ENCODE measurements at places on chromosomes 5 and 9.

- no peak for DNase-seq
Observed at GRCh38 chr9:96554801-96555566, 64.7 kb downstream of the CDC14B start.

DNA sequence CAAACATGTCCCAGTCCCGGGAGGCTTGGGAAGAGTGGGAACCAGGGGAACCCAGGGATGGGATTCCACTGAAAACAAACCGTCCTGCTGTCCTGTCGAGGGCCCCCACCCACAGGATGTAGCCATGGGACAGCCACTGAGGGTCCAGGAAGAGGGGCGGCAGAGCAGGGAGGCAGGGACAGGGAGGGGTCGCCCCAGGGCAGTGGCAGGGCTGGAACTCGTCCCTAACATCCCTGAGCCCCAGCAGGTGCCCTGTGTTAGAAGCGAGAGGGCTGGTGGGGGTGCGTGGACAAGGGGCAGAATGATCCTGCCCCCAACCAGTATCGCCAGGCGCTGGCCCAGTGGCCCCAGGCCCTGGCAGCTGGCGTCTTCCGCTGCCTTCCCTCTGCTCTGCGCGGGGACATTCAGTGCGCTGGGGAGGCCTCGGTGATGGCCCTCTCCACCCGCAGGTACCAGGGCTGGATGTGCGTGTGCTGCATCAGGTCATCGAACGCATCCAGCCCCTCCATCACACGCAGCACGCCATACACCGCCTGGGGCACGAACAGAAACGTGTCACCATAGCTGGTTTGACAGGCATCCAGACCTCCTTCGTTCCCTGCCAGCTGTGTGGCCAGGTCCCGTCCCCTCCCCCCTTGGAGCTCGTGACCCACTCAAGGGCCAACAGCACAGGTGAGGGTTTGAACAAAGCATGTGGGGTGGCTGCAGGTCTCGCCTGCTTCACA is 6.6 kb downstream of the PTGES2 start:
- no peak for DNase-seq

GRCh38 chr9:89669361-89669842 is 64.6 kb downstream of the GADD45G start:
- DNase-seq, result no peak

- no peak for DNase-seq
Observed at GRCh38 chr5:106408570-106408969, 1262.2 kb downstream of the EFNA5 start.

GRCh38 chr9:89633920-89634319 is 29.1 kb downstream of the GADD45G start:
- DNase-seq, result no peak

DNA sequence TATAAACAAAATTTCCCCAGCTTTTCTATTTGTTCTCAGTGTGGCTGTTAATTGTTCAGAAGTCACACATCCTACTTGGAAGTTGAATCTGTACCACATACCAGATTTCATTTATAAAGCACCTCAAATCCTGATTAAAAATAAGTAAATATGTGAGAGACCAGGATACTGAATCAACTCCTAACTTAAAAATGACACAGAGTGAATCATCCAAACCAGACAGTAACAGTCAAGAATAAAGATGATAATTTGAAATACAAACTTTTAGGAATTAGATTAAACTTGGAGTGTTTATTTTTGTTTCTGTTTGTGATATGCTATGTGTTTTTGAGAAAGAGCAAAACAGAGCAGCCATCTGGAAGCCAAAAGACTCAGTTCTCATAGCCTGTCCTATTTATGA is 633.2 kb upstream of the RORB start:
- no peak for DNase-seq

DNA sequence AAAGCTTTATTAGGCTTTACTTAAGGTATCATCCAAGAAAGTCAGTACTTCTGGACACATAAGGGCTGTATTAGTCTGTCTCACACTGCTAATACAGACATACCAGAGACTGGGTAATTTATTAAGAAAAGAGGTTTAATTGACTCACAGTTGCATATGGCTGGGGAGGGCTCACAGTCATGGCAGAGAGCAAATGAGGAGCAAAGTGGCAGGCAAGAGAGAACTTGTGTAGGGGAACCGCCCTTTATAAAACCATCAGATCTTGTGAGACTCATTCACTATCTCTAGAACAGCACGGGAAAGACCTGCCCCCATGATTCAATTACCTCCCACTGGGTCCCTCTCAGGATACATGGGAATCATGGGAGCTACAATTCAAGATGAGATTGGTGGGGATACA is 49.2 kb upstream of the SLC44A1 start:
- DNase-seq, result no peak

GRCh38 chr5:112921026-112921832 is 798 bp downstream of the REEP5 start:
- DNase-seq, result peak; percentile 28

DNA sequence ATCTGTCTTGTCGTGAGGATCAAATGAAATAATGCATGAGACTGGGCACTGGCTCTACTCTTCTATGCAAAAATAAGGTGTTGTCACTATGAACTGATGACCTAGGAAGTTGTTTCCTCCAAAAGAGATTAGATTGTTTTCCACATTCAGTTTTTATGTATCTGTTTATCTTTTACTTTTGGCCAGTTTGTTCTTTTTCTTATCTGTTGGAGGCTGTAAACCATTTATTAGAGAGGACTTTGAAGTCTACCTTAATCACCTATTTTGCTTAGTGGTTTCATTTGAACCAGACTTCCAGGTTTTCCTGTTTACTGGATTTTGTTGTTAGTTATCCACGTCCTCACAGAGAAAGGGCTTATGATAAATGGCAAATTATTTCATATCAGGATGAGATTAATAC is 21.5 kb upstream of the GDA start:
- no peak for DNase-seq

DNA sequence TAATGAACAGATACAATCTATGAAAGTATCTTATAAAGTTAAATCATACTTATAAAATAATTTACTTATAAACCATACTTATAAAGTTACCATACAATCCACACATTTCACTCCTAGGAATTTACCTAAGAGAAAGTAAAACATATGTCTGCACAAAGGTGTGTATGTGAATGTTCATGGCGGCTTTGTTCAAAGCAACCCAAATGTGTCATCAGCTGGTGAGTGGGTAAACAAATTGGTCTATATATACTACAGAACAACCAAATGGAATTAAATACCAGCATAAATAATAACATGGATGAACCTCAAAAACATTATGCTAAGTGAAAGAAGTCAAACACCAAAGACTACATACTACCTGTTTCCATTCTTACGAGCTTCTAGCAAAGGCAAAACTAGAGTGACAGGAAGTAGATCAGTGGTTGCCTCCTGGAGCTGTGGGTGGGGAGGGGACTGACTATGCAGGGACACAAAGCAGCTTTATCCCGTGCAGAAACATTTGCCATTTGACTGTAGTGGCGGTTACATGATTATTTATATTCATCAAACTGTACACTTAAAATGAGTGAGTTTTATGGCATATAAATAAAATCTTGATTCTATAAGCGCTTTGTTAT is 10.6 kb downstream of the TRAF1 start:
- DNase-seq, result no peak

GRCh38 chr9:84718476-84718875 is 48.9 kb downstream of the NTRK2 start:
- no peak for DNase-seq

DNA sequence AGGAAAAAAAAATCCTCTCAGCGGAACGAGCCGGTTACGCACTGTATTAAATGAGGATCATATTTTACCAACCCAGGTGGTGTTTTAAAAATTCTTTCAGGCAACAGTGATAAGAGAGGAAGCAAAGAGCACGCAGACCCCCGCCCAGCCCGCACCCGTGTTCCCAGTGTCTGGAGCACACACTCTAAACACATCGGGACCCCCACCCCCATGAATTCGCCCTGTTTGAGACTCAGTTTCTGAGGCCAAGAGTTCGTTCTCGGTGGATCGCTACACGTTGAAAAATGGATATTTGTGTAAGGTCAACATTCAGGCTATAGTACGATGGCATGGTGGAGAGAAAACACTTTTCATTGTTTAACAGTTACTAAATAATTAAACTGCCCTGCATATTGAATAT is 196.3 kb downstream of the MEF2C start:
- no peak for DNase-seq

DNA sequence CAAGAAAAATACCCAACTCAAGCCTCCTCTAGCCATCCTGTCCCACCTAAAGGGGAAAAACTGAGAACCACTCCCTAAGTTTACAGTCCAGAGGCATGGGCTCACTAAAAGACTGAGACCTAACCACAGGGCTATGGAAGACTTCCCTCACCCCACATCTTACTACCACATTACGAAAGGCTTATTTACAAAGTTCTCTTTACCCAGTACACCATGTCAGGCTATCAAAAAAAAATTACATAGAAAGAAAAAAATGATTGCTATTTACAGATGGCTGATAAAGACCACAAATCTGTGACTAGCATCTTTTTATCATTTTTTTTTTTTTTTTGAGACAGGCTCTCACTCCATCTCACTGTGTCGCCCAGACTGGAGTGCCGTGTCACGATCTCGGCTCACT is 69.7 kb upstream of the TNPO1 start:
- DNase-seq, result no peak

- no peak for DNase-seq
Observed at GRCh38 chr5:32170303-32171151, 3.6 kb downstream of the GOLPH3 start.

- no peak for DNase-seq
Observed at GRCh38 chr5:120382833-120383232, 81.3 kb upstream of the PRR16 start.

- DNase-seq, result no peak
Observed at GRCh38 chr5:131209175-131209505, 38.4 kb downstream of the LYRM7 start.

DNA sequence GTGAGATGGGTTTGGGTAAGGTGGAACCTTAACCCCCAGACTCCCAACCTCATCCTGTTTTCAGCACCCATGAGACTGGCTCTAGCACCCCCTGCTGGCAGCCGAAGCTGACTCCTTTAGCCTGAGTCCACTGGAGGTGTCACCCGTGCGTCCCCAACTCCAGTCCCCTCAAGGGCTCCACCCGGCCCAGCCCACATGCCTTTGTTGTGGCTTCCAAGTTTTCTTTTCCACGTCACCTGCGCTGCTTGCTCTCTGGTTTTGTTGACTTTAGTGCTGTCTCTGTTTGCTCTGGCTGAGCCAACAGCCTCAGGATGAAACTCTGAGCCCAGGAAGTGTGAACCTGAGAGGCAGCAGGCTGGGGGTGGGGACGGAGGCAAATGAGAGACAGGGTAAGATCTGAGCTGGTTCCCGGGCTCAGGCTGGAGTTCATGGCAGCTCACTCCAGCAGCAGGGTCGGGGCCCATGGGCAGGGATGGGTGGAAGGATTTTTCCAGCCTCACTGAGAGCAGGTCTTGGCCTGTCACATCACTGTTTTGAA is 13.2 kb upstream of the AQP7 start:
- peak; percentile 98 for DNase-seq

DNA sequence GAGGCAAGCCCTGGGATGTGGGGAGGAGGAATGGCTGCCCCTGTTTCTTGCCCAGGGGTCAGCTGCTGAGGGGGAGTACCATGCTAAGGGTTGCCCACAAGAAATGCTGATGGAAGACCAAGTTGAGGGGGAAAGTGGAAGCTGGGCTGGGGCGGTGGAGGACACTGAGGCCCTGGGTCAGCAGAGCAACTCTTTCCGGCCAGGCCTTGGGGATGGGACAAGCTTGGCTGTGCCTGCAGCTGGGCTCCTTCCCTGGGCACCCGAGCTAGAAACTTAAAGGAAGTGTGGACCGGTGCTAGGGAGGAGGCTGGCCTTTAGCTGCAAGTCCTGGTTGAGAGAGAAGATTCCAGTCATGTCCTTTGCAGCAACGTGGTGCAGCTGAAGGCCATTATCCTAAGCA is 22.7 kb downstream of the CSF1R start:
- no peak for DNase-seq

- no peak for DNase-seq
Observed at GRCh38 chr9:97573482-97574073, 59.6 kb downstream of the TSTD2 start.

DNA sequence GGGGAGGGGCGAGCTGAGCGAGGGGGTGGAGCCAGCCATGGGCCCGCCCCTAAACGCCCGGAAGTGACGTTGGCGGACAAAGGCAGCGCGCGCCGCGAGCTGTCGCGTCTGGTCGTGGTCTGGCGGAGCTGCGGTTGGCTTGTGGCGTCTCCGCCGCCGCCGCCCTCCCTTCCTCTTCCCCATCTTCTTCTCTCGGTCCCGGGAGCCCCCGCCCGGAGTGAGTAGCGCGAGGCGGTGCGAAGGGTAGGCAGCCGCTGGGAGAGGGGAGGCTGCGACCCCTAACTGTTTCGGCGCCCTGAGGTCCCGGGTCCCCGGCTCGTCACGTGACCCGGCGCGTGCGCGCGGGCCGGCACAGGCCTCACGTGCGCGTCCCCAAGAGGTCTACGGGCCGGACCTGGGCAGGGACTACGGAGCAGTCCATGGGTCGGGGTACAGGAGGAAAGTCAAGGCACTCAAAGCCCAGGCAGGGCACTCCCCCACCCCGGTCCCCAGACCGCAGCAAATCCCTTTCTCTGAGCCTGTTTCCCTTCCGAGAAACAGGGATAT is at the start of gene NTMT1:
Gene NTMT1, plus strand, starts transcription at position 85 of the 546 bp plus-strand sequence. CDS start 6,541 bp downstream, outside the sequence.
- DNase-seq, result peak; percentile 89

DNA sequence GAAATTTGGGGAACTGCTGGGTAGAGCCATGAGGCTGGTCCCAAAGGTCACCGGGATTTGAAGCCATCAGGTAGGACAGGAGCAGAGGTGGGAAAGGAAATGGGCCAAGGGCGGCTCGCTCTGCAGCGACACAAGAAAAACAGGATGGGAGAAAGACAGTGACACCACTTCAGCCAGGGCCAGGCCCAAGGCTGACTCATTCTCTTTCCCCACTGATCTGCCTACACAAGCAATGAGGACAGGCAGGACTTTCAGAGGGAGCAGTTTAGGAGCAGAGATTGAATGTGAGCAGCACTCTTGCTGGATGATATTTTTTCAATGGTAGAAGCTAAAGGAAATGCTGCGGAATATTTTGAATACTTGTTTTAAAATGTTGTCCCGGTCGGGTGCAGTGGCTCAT is 3.5 kb downstream of the RUFY1 start:
- no peak for DNase-seq

DNA sequence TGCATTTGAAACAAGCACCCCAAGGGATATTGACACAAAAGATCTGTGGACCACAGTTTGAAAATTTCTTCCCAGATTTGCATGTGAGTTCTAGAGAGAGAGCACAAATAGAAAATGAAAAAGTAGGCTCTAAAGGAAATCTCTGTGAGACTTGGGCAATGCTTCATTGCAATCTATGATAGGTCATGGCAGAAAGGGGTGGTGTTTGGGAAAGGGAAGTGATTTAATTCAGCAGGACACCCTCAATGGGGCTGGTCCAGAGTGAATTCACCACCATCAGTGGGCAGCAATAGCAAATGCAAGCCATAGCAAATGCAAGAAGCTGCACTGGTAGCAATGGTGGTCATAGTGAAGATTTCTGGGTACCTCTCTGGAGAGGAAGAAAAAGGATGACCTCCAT is 58.1 kb downstream of the ANKRD55 start:
- DNase-seq, result no peak

DNA sequence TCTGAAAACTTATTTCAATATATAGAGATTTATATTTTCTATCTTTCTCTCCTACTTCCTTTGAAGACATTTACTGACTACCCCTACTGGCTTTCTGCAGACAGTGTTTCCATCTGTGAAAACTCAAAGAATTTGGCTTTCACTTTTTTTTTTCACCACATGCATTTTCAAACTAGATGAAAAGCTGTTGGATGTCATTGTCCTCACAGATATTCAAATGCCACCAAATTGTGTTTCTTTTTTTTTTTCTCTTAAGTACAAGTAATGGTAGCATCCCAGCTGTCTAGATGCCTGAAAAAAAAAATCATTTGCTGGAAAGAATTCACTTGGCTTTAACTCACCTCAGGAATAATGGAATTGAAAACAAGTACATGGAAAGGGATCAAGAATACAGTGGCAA is 2258.6 kb upstream of the ACO1 start:
- DNase-seq, result no peak

All from T-helper 17 cell (primary cell).